Cerebellum (tissue), 4 donors: ENCODE measurements at places on chromosomes 2 and 18.

- no peak for DNase-seq
These were observed 1367.2 kb upstream of the CELF4 start for GRCh38 chr18:38932752-38933151.

- DNase-seq = no peak
These were observed 144.9 kb downstream of the ACOXL start for GRCh38 chr2:110877031-110877827.

GRCh38 chr18:27372386-27372785, 187.3 kb upstream of the CHST9 start:
- DNase-seq = no peak

- no peak for DNase-seq
These were observed 70.3 kb downstream of the CERKL start for GRCh38 chr2:181586569-181587081.

DNA sequence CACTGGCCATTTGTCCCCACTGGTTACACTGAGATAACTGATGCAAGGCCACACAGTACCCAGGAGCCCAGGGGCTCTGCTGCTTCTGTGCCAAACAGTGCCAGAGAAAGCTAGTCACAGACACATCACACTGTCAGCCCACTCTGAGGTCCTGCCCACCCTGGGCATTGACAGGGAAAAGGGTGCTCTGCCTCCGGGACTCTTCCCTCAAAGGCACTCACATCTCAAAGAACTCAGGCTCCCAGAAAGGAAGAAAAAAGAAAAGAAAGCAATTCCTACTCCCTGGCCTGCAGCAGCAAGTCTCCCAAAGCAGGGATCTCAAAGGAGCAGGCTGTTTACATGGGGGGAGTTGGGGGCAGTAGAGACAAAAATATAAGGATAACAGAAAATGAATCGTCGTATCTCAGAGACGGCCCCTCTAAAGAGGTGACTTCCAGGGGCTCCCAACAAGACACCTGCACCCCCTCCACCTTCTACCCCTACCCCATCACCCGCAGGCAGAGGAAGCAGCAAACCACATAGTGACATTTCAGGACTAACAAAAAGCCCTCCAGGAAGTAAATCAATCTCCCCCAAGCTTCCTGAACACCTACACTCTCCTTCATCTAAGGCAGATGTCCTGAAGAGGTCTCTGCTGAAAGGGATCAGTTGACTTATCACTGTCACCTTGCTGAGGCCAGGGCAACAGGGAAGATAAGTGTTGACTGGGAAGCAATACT, 247.6 kb downstream of the TNS1 start:
- no peak for DNase-seq

DNA sequence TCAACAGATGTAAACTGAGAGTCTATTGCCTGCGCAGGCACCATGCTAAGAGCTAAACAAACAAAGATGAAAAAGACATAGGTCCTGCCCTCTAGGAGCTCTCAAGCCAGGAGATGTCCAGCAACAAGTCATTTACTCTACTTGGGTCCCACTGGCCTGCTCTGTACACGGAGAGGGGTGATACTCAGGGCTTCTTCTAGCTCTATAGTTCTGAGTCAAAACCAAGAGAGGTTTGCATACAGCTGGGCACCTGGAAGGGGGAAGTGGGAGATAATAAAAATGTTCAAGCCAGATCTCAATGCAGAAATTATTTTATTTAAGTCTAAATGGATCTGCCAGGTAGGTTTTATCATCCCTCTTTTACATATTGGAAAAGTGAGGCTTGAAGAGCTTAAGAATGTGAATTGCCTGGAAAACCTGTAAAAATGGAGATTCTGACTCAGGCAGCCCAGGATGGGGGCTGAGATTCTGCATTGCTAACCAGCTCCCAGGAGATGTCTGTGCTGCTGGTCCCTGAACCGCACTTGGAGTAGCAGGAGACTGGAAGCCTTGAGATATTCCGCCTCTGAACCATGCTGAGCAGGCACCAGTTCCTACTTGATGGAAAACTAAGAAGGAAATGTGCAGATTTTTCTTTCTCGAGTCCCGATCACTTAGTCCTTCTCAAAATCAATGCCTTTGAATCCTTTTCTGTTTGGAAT, 201.1 kb downstream of the PRKCE start:
- no peak for DNase-seq

DNA sequence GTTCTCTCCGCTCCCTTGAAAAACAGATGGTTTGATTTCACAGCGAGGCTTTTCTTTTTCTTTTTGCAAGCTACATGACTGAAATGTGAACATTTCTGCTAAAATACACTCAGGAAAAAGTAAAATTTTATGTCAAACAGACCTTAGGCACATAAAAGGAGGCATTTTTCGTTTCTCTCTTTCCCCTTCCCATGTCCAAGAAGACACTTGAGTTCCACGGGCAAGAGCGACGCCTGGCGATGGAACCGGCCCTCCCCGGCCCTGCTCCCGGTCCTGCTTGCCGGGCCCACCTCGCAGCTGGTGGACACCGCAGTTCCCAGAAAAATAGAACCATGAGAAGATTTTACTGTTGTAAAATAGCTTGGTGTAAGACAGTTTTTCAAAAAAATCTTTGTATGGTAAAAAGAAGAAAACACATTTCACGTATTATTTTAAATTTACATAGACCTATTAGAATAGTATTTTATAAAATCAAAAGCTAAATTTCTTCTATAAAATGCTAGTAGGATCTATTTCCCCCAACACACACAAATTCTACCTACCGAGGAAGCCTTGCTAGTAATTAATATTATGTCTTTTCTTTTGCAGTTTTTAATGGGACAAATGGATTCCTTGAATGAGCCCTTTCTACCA, 2.3 kb upstream of the ALKAL2 start:
- DNase-seq = peak; percentile 41

DNA sequence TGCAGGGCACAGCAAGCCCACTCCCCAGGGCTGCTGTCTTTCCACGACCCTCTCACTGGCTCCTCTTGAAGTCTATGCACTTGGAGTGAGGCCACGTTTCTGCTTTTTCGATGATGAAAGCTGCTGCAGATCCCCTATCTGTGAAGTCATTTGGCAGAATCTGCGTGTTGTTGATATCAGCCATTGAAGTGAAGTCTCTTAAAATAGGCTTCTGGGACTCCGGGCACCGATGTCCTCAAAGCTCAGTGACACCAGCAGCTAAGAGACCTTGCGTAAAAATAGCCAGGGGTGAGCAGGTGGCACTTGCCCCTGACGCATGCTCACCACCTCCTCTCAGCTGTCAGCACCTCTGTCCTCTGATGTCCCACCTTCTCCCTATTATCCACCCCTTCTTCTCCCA, 89.4 kb upstream of the FHL2 start:
- DNase-seq = no peak

- DNase-seq = no peak
These were observed 244.1 kb upstream of the TNP1 start for GRCh38 chr2:217103752-217104545.

DNA sequence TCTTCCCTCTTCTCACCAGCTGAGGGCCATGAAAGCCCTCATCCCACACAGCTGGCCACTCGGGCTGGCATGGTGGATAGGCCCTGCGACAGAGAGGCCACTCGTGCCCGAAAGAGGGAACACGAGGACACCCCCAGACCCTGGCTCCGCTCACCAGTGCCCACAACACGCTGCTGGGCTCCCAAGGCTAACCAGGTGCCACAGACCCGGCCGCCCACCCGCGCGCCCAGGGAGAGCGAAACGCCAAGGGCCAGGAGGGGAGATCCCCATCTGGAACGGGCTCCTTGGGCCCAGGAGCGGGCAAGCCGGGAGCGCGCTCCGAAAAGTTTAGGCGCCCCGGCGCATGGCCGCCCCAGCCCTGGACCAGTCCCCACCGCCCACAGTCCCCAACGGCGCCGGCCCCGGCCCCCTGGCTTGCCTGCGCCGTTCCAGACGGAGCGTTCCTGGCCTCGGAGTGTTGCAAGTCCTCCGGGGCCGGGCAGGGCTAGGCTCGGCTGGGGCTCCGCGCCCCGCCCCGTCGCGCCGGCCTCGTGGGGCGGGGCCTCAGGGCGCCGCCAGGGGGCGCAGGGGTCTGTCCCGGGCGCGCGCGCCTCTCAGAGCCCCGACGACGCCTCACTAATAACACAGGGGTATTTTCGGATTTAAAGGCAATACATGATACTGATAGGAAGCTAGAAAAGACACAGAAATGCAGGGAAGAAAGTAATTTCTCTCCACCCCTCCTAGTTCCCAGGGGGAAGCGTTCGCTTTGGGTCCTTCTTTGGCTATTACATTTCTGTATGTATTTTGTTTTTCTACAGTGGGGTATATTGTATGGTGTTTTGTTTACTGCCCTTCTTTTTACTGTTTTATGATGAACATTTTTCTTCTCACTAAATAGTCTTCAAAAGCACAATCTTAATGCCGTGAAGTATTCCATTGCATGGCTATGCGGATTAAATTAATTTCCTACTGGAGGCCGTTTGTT, at the start of gene TMBIM1:
Gene TMBIM1, minus strand, starts transcription at position 456 of the 967 bp plus-strand sequence. CDS start 10,362 bp downstream, outside the sequence.
- DNase-seq = peak; percentile 74

GRCh38 chr2:127314193-127314988, 20.4 kb upstream of the ERCC3 start:
- no peak for DNase-seq

DNA sequence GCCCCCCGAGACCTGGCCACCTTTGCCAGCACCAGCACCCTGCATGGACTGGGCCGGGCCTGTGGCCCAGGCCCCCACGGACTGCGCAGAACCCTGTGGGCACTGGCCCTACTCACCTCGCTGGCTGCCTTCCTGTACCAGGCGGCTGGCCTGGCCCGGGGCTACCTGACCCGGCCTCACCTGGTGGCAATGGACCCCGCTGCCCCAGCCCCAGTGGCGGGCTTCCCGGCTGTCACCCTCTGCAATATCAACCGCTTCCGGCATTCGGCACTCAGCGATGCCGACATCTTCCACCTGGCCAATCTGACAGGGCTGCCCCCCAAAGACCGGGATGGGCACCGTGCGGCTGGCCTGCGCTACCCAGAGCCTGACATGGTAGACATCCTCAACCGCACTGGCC, 554 bp downstream of the ASIC4 start:
- DNase-seq = no peak

DNA sequence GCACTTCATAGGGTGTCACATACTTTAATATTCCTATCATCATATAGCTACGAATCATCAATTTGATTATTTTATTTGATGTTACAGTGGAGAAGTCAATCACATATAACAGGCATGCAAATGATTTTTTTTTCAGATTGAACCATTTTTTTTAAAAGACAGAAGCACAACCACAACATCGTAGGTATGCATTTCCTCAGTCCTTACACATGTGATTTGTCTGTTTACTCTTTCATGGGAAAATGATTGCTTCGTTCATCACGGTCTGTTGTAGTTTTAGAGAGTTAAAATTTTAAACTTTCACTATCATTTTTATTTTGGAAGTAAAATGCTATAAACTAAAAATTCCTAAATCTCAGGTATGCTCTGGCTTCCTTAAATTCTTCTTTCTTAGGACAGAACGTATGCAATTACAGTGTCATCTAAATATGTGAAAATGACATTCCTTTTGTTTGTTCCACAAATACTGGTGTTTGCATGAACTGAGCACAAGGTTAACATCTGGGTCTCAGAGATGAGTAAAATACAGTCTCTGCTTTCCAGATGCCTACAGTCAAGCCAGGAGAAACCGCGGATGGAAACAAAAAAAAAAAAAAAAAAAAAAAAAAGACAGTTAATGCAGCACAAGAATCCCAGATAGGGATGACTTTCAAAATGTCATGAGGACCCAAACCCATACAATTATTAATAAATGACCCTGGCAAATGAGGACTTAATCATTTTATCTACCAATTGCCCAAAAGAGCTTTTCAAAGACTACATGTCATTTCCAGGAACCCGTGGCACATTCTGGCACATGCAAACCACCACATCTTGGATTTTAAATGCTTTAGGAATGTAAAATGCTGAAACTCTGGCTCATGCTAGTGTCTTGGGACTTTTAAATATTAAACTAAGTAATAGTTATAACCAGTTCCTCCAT, 201.2 kb downstream of the LRP1B start:
- DNase-seq = no peak

- no peak for DNase-seq
These were observed 103.4 kb downstream of the MEIS1 start for GRCh38 chr2:66538291-66538690.

DNA sequence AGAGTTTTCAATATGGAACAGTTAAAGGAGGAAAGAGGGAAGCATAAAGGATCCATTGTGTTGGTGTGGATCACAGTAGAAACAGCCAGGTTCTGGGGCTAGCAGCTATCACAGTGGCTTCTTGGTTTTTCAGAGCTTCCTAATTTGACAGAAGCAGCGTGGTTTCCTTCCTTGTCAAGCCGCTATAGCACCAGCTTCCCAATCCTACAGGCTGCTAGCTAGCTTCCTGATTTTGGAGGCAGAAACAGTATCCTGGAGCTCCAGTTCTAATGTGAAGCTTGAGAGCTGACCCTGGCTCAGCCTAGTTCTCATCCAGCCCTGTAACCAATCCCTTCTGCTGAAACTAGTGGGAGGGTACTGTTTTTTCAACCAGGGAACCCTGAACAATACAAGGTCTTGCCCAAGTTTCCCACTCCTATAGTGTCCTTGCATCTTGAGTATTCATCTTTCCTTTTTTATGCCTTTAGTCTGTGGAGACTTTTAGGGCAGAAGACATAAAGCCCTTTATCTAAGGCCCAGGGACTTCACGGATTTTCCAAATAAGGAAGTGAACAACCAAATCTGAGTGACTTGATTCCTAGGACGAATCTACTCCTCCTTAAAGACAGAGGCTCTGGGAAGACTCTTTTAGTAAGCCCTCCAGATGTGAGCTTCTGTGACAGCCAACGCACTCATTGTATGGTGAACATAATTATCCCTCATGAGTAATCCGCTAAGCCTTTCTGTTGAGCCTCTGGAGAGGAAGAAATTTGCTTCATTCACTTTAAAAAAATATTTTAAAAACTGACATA, 33.8 kb downstream of the CCDC93 start:
- no peak for DNase-seq

GRCh38 chr2:187447336-187447735, 716 bp downstream of the CALCRL start:
- DNase-seq = no peak

GRCh38 chr18:49907346-49907929, 94.1 kb upstream of the ACAA2 start:
- no peak for DNase-seq

DNA sequence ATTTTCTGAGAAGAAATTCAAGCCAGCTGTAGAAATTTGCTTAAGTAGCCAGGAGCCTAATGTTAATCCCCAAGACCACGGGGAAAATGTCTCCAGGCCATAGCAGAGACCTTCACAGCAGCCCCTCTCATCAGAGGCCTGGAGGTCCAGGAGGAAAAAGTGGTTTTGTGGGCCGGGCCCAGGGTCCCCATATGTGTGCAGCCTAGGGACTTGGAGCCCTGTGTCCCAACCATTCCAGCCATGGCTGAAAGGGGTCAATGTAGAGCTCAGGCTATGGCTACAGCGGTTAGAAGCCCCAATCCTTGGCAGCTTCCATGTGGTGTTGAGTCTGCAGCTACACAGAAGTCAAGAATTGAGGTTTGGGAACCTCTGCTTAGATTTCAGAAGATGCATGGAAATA, 14.2 kb upstream of the TTC21B start:
- DNase-seq = no peak

GRCh38 chr2:223613017-223613950, 11.1 kb upstream of the SCG2 start:
- DNase-seq = peak; percentile 68

GRCh38 chr2:184920451-184920965, 322.2 kb downstream of the ZNF804A start:
- DNase-seq = no peak

- DNase-seq = no peak
These were observed 310.2 kb upstream of the HNMT start for GRCh38 chr2:137654046-137654445.
